ENCODE measurements at places on chromosomes 4 and X.

DNA sequence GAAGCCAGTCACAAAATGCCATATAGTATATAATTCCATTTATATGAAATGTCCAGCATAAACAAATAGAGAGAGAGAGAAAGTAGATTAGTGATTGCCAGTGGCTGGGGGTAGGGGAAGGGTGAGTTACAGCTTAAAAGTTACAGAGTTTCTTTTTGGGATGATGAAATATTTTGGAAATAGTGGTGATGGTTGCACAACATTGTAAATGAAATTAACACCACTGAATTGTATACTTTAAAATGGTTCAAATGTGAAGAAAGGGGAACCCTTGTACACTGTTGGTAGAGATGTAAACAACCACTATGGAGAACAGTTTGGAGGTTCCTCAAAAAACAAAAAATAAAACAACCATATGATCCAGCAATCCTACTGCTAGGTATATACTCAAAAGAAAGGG is 131.2 kb upstream of the GPC4 start:
- DNase-seq, result no peak

GRCh38 chr4:128385683-128386304 is 98.2 kb upstream of the PGRMC2 start:
- DNase-seq, result no peak

DNA sequence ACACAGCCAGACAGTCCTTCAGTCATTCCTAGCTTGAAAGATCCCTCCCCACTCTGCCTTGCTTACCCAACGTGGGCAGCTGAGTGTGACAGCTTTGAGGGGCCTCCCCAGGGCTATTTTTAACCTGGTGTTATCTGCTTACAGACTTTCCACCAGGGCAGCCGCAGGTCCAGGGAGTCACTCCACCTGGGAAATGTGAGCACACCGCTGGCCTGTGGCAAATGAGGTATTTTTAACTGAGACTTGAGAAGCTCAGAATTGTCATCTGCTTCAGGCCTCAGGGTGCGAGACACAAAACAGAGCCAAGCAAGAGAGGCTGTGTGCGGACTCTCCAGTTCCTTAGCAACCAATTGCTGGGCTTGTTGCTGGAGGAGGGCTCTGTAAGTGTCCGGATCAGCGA is 13.0 kb downstream of the CORIN start:
- DNase-seq, result no peak

DNA sequence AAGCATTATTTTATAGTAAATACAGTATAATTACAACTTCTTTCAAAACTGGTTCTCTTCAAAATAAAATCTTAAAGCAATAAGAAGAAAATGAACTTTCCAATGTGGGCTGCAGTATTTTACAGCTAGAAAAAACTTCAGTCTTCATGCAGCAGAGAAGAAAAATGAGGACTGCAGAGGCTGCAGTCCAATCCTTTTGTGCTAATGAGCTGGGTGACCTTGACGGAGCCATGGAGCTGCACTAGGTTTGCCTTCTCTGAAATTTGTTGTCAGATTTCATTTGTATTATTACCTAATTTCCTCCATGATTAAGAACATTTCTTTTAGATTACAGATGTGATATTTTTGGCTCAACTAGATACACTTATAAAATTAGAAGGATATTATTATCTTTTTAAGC is 245.2 kb upstream of the ADAMTS3 start:
- no peak for DNase-seq

DNA sequence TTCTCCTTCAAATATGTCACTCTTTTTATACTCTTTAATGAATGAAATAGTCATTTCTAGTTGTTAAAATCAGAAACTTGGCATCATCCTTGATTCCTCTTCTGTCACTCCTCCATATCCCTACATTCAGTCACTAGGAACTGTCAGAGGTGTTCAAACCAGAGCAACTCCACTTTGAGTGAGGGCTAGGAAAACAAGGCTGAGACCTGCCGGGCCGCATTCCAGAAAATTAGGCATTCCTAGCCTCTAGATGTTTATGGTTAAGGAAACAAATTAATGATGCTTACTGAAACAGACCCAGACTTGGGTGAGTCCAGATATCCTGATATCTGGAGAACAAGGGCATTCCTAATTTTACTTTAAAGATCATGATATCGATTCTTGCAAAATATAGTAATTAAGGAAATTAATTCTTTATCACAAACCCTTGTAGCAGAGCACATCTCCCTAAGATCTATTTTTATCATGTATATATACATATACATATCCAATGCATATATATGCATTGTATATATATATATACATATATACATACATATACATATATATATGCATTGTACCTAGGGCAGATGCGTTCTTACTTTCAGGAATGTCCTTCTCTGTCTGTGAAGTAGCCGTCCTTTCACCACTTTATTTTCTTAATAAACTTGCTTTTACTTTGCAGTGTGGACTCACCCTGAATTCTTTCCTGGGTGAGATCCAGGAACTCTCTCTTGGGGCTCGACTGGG is 98.4 kb upstream of the GC start:
- DNase-seq, result no peak

DNA sequence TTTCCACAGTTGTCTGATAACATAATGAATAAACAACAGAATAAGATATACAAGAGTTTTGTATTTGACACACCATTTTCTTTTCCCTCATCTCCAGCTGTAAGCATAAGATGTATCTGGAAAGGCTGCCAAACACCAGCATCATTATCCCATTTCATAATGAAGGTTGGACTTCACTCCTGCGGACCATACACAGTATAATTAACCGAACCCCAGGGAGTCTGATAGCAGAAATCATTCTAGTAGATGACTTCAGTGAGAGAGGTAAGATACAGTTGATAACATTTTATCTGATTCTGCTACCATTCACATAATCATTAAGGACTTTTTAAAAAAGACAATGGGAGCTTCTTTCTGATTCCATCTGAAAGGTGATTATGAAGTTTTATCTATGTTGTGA is 535.2 kb downstream of the GALNTL6 start:
- no peak for DNase-seq

GRCh38 chr4:100042711-100043110 is 92.6 kb upstream of the H2AZ1 start:
- no peak for DNase-seq

GRCh38 chrX:49710744-49711319 is 15.0 kb upstream of the PAGE1 start:
- no peak for DNase-seq

GRCh38 chrX:1165535-1166196 is 46.8 kb downstream of the CRLF2 start:
- no peak for DNase-seq

DNA sequence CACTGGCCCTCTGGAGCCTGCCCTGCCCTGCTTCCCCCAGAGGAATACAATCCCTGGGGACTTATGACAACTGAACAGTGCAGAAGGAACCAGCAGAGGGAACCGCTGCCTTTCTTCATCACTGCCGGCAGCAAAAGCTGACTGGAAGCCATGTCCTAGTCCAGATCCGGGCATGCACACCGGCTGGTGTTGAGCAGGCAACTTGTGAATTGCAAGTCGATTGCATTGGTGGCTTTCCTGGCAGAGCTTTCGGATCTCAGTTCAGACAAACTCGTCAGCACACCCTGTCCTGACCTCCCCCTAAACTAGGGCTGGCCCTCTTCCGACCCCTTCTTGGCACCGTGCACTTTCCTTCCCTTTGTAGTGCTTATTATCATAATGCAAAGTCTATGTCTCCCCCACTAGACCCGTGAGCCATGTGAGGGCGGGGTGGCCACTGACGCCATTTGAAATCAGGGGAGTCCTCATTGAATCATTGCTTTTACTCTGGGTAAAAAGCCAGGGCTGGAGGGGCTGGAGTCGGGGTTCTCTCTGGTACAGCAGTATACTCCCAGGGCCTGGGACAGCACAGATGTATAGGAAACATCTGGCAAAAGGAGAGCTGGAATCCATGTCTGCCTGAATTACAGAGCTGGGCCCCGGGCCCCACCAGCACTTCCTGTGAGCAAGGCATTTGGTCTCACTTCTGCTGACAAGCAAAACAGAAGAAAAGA is 1.8 kb downstream of the ARHGAP4 start:
- DNase-seq, result peak; percentile 11

- no peak for DNase-seq
Measured at GRCh38 chrX:14497184-14497666, 32.1 kb upstream of the GLRA2 start.

DNA sequence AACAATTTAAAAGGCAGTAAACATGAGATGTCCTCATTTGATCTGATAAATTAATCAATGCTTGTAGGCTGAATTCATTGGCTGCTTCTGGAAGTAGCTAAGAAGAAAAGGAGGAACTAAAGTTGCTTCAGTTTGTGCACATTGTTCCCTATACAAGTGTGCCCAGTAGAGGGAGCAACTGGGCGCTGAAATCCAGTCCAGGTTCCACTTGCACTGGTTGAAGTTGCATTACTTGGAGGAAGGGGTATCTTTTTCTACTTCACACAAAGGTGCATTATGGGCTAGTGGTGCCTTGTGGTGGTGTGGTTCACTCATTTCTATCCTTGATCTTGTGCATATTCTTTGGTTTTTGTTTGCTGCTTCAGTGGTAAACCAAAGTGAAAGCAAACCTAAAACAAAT is 67.9 kb upstream of the SOX3 start:
- DNase-seq, result no peak

DNA sequence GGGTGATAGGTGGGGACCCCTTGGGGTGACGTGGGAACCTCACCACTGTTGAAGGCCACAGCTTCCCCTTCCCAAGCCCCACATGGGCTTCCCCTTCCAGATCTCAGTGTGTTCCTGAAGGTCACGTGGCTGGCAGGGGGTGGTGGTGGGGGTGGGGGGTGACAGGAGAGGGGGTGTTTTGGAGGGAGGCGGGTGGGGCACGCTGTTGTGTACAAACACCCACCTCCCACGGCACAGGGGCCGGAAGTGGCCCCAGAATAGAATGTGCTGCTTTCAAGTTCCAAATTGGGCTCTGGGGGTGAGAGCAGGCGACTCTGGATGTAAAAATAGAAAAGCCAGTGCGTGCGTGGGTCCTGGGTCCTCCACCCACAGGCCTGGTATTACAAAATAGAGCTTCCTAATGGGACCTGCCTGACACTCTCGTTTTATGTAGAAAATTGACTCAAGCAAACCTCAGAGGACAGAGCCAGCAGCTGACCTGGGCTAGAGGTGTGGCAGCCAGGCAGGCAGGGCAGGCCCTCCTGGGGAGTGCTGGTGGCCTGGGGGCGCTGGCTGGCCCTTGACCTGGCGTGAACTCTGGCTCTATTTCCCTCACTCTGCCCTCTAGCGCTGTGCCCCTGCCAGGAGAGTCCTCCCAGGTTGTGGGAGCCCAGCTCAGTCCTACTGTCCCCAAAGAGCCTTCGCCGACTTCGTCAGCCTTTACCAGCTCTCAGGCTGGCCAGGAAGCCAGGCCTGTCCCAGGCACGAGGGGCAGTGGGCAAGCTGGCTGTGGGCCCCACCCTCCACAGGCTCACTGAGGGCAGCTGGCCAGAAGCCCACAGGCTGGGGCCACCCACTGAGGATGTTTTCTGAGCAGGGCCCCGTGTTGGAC is 5.4 kb upstream of the SH3BP2 start:
- DNase-seq, result no peak

DNA sequence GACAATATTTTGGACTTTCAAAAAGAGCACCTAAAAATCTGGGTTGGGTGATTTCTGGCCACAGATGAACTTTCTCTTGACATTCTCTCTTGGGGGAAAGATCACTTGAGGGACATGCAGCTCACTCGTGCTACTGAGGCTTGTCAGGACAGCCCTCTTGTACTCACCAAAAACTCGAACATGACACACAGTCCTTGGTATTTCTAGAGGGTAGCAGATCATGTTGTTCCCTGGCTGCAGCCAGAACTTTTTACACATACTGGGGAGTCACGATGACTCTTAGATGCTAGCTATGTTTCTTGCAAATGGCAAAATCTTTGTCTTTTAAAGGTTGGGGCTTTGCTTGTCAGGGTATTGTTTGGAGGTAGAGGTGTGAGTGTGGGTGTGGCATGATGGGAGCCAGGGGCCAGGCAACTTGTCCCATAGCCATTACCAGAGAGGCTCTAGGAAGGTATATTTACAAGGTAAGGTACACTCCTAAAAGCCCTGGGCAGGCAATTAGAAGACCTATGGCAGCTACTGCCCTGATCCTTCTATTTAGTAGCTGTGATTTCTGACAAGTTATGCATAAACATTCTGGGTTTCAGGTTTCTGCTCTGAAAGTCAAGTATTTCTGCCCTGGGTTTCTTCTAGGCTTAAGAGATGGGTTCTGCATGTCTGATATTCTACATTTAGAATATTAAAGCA is 241.7 kb upstream of the TLL1 start:
- no peak for DNase-seq

GRCh38 chr4:111263836-111264235 is 641.0 kb upstream of the PITX2 start:
- no peak for DNase-seq

DNA sequence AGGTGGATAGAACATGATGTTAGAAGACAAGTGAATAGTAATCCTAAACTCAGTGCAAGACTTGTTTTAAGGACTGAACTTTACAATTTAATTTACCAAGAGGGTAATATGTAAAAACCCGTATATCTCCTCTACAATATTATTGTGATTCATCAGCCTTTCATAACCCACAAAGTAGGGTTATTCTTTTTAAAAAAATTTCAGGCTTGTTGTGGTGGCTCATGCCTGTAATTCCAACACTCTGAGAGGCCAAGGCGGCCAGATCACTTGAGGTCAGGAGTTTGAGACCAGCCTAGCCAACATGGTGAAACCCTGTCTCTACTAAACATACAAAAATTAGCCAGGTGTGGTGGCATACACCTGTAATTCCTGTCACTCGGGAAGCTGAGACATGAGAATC is 7.2 kb downstream of the IBSP start:
- DNase-seq, result no peak

DNA sequence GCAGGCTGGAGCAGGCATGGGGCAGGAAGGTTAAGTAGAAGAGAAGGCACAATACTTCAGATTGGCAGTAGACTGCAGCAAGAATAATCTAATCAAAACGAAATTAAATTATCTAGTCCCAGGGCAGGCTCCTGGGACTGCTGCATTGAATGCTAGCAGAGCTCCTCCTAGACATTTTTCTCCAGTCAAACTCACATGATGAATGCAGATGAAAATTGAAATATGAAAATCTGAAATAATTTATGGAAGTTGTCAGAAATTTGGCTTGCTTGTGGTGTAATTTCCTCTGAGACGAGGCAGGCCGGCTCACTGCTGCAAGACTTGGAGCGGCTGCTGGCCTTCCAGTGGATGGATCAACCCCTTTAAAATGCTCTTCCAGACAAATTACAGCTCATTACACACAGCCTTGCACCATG is 78.0 kb upstream of the TMEM33 start:
- no peak for DNase-seq

DNA sequence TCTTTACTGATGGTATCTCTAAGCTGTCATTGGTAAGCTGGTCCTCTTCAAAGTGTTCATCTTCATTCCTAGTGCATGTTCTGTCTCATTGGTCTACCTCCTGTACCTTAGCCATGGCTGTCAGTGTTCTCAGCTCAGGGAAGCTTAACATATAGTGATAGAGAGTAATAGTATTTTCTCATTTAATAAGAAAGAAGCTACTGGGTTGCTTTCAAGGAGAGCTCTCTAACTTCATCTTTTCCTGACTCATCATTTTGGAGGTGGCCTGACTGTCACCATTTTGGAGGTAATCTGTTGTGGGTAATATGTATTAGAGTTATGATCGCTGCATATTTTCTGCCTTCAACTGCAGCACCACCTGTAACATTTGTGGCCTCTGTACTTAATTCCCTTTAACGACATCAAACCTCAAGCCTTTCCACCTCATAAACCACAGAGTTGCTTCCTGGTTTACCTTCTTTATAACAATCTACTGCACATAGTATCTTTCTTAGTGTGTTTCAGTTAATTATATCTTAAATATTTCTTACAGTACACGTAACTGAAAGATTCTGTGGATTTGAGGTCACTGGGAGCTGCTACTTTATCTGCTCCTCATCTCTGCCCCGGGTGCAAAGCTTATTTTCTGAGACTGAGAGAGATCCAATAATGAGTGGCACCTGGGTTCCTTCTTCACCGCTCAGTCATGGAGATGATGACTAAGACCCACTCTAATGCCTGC is 474.0 kb upstream of the TECRL start:
- no peak for DNase-seq
